Omental fat pad (tissue), 4 donors: ENCODE measurements at places on chromosomes 7 and 10.

GRCh38 chr10:82866424-82867020 lies 991.5 kb downstream of the NRG3 start:
- DNase-seq, result no peak

GRCh38 chr7:150340024-150340749 lies 1.2 kb downstream of the RARRES2 start:
- no peak for DNase-seq

GRCh38 chr10:90306187-90306586 lies 551.7 kb downstream of the HTR7 start:
- no peak for DNase-seq

- DNase-seq, result no peak
Measured at GRCh38 chr10:119026301-119027110, 3.0 kb upstream of the NANOS1 start.

- no peak for DNase-seq
Measured at GRCh38 chr7:157497744-157498651, 161.2 kb downstream of the DNAJB6 start.

DNA sequence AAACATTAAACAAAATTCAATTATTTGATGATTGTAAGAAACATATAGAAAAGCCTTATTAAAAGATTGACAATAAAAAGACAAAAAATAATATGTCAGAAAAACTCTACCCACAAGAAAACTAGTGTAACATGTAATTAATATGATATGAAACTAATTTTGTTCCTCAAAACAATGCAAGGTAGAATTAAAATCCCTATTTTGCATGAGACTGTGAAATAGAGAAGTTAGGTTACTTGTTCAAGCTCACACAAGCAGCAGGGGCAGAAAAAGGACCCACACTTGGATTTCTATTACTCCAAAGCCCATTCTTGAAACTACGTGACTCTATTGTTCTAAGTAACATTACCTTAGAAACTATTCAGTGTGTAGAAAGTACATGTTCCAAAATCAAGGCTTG lies 96.4 kb downstream of the KCNMA1 start:
- DNase-seq, result no peak

- no peak for DNase-seq
Measured at GRCh38 chr10:24551161-24551560, 172.5 kb downstream of the ARHGAP21 start.

GRCh38 chr10:125828311-125828710 lies 5.0 kb downstream of the BCCIP start:
- no peak for DNase-seq

- DNase-seq, result no peak
Measured at GRCh38 chr10:91190876-91191583, 29.4 kb upstream of the PCGF5 start.

- DNase-seq, result no peak
Measured at GRCh38 chr10:81541517-81541916, 333.5 kb upstream of the NRG3 start.

- no peak for DNase-seq
Measured at GRCh38 chr7:45075355-45075644, 13.5 kb downstream of the NACAD start.
